ENCODE measurements at places on chromosomes 6 and 20. TPM values are rescaled to one million over a fixed set of nuclear protein-coding genes. Genes with fewer than 3 reads are reported as not detected.

TRAPPC3L gene
- total RNA-seq, result not detected

GRCh38 chr20:60819511-60819910 lies 432.6 kb upstream of the CDH4 start:
- no peak for DNase-seq

DNA sequence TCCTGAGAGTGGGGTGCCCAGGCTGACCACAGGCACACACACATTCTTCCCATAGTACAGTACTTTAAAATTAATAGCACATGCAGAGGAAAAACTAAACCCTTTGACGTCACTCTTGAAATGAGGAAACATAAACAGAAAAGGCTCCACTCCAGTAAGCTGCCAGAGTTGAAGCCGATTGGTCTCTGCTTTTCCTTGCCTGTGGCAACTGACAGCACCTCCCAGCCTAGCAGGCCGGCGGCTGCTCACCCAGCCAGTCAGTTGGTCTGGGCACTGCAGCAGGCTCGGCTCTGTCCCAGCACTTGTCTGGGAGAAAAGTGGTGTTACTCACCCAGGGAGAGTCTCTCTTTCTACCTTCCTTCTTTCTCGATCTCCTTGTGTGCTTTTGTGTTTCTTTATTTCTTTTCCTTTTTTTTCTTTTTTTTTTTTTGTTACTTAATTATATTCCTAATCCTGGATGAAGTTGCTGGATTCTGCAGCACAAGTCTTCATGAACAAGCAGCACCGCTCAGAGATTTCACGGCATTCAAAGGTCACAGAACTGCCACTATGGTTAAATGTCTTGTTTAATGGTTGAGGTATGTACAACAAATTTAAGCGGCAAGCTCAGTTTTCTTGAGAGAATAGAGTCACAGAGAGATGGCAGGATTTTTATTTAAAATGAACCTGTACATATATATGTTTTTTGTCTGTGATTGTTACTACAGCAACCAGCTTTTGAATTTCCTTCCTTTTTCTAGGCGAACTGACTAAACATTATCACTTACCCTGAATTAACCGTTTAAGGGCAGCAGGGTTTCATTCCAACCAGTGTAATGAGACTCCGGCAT lies at the start of gene PDE7B:
PDE7B (plus strand) TSS at position 260 of the 830 bp plus-strand sequence.
- DNase-seq, result no peak

GRCh38 chr20:50172347-50173013 lies 18.1 kb upstream of the CEBPB start:
- DNase-seq, result peak; percentile 97

TCP11 gene
- not detected for total RNA-seq

ZNF391 gene
- total RNA-seq, result 1.7 TPM

DNA sequence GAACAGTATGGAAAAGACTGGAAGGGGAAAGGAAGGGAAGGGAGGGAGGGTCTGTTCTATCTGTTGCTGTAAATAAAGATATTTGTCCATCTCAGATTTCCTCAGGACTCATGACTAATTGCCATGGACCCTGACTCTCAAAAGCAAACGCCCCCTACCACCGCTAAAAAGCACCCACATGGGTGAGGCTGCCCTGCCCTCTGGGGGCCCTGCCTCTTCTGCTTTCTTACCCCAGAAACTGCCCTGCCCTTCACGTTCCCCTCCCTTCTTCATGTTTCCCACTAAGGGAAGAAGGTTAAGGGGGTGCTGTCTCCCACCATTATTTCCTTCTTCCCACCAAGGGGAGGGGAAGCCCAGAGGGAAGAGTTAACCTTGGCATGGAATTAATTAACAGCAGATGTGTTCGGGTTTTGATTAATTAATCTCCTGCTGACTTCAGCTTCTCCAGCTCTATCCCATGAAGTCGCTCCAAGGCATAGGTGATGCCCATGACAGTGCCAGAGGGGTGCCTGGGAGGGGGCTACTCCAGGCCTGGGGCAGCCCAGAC lies 16.0 kb downstream of the MDFI start:
- DNase-seq, result no peak

DNA sequence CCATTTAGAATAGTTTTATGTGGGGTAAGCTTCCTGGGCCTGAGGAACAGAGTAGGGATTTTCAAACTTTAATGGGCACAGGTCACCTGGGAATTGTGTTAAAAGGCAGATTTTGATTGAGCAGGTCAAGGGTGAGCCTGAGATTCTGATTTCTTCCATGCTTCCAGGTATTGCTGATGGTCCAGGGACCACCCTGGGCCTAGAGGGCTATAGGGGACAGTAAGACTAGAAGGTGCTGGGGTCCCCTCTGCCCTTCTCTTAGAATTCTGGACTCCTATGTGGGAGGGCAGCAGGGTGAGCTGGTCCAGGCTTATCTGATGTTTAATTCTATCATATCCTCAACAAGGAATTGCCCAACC lies 2.6 kb downstream of the DDR1 start:
- DNase-seq, result no peak

GRCh38 chr6:23243854-23244253 lies 674.5 kb downstream of the HDGFL1 start:
- DNase-seq, result no peak

PYGB gene
- 82.0 TPM for total RNA-seq

TMEM244 gene
- not detected for total RNA-seq

DNA sequence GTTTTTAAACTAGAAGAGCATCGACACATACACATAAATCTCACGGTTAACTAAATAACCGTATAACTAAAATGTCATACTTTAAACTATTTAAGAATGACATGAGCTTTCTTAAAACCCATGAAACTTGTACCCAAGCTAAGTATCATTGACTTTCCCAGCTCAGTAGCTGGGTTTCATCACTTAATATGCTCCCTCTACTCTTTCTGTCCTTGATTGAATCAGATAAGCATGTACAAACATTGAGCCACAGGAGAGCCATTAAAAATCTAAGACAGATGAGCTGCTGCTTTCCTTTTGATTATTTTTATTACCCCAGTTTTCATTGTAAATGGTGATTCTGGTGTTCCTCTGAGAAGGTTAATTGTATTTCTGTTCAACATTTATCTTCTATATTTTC lies 115.8 kb downstream of the FOXO3 start:
- DNase-seq, result no peak
